Stimulated activated CD4-positive, alpha-beta T cell treated with anti-CD3 and anti-CD28 coated beads, Interleukin-1b, Interleukin-23, amount 100 ng/mL, for 4 hours (primary cell): ENCODE measurements at places on chromosomes 4 and X.
A peak's percentile ranks its signal among the peaks of the same experiment; 100 is the strongest.

GRCh38 chr4:152408514-152409327, 127.2 kb downstream of the FBXW7 start:
- DNase-seq = no peak

DNA sequence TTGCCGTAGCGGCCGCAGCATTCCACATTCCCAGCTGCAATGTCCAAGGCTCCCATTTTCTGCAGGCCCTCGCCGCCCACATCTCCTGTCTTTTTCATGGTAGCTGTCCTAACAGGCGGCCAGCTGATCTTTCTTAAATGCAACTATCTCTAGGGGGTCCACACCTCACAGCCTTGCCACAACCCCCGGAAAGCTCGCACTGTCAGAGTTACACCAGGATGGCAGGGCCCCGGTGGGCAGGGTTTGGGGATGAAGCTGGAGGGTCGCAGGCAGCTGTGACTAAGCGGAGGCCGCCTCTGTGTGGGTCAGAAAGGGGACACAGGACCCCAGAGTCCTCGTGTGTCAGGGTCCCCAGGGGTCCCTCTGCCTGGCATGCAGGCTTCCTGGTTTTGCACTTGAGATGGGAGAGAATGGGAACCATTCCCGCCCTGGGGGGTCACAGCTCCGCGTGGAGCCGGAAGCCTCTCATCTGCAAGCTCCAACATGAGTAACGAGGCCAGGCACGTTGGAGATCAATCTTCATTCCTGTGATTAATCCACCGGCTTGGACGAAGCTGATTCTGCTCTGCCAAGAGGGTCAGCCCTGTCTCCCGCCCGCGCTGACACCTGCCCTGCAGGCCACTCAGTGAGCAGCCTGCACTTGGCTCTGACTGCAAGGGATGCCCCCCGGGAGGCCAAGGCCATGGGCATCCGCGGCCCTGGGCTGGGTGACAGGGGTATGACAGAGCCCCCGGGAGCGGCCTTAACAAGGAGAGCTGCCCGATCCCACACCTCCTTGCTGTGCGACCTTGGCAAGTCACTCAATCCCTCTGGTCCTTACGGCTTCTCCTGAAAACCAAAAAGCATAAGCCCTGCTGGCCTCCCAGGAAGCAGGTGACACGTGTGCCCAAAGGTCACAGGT, 97.9 kb downstream of the ADRA2C start:
- no peak for DNase-seq

DNA sequence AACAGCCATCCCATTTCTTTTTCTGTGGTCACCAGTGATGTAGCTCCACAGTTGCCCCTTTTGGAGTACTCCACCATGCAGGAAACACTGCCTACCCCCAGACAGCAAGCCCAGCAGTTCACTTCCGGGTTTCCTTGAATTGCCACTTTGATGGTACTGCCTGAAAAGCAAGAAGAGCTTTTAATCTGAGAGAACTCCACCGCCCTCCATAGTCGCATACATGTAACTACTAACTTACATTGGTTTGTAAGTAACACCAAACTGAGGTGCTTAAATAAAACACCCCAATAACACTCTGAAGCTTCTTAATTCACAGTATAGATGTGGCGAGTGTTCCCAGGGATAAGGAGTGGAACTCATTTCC, 53.6 kb upstream of the HPSE start:
- peak; percentile 1 for DNase-seq

DNA sequence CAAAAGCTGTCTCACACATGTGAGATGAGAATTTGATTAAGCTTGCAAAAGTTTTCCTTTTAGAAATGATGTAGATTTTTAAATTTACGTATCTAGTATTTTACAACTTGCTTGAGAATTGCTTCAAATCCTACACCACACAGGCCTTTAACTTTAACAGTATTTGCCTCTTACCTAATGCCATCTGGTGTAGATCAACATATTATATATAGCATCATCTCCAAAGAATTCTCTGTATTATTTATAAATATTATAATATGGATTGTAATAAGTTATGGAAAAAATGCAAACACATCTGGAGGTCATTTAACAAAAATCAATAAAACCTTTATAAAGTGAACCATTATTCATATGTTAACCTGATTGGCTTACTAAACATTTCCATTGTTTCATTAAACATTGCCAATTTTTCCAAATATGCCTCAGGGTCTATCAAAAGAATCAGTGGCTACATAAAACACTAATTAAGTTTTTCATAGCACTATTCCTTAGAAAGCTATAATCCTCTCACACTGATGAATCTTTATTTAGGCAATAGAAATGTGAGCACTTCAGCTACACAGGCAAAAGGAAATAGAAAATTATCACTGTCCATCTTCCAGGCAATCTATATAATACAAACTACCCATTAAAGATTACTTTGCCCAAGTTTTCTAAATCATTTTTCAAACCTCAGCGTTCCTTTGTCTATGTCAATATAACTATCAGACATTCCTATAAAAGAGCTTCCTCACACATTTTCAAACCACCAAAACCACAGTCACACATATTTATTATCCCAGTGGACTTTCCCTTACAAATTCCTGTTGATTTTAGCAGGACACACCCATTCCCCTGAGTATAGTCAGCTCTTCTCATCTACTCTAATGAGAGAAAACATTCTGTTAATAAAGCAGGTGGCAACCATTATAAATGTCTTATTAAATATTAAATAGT, 83.5 kb upstream of the INTU start:
- no peak for DNase-seq

DNA sequence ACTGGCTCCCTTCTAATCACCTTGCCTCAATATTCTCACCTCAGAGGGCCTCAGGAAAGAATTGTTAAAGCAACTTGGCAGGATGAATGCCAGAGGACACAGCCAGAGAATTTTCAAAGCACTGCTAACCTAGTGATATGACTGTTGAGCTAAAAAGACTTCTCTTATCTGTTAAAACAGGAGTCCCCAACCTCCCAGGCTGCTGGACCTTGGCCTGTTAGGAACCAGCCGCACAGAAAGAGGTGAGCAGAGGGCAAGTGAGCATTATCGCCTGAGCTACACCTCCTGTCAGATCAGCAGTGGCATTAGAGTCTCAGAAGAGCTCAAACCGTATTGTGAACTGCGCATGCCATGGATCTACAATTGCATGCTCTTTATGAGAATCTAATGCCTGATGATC, 1.7 kb upstream of the KCNE5 start:
- DNase-seq = no peak
